Liver (tissue), 10 donors: ENCODE measurements at places on chromosomes 13 and 19. TPM values are rescaled to one million over a fixed set of nuclear protein-coding genes. Genes with fewer than 3 reads are reported as not detected.

GRCh38 chr13:100365680-100366079 lies 222.9 kb downstream of the GGACT start:
- no peak overlapping the region for H3K27ac ChIP-seq
- H3K36me3 ChIP-seq = peaks cover 9% of the 10 kb centered on the region
- H3K4me3 ChIP-seq = no peak overlapping the region
- H3K4me1 ChIP-seq = no peaks in the 10 kb centered on the region

- no peaks in the 10 kb centered on the region for H3K4me1 ChIP-seq
- H3K4me3 ChIP-seq = no peak overlapping the region
- no peak for DNase-seq
- no peak overlapping the region for H3K27ac ChIP-seq
- H3K27me3 ChIP-seq = no peaks in the 10 kb centered on the region
Observed at GRCh38 chr13:109900741-109901140, 114.4 kb upstream of the IRS2 start.

DNA sequence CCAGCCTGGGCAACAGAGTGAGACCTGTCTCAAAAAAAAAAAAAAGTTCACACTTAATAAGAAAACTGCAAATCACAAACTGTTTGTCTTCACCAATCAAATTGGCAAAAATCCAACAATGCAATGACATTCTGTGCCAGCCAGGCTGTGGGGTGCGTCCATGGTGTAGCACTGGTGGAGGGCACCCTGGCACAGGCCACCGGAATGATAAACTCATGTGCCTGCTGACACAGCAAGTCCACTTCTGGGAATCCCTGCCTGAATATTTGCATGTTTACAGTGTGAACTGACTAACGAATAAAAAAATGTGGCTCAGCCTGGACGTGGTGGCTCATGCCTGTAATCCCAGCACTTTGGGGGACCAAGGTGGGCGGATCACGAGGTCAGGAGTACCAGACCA lies 1.6 kb upstream of the LRRC25 start:
- H3K4me3 ChIP-seq = no peak overlapping the region
- no peak for DNase-seq
- H3K4me1 ChIP-seq = peaks cover 37% of the 10 kb centered on the region
- peak overlapping the region; percentile 75 for H3K27ac ChIP-seq

The EHD2 gene
- 3.2 TPM for total RNA-seq
